Aorta (tissue), 5 donors: ENCODE measurements at places on chromosomes 5 and 9. TPM values are rescaled to one million over a fixed set of nuclear protein-coding genes. Genes with fewer than 3 reads are reported as not detected.

GRCh38 chr9:3939820-3940219 lies 360.0 kb downstream of the GLIS3 start:
- no peak for DNase-seq
- no peaks in the 10 kb centered on the region for H3K4me1 ChIP-seq
- no peak overlapping the region for H3K4me3 ChIP-seq

DNA sequence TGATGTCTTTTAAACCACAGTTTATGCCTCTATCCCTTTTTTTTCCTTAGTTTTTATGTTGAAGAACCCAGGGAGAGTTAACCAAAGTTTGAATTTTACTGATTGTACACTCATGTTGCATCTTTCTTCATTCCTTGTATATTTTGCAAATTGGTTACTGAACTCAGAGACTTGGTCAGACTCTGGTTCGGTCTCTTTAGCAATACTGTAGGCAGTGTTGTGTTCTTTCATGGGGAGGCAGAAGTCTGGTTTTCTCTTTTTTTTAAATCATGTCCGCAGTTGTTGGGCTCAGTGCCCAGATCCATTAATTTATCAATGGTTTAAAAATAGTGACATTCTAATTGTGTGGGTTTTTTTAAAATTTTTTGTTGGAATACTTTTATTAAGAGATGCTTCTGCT lies 23.4 kb downstream of the UBE2R2 start:
- no peak overlapping the region for H3K4me3 ChIP-seq
- no peak for DNase-seq
- no peaks in the 10 kb centered on the region for H3K27me3 ChIP-seq
- no peak overlapping the region for H3K27ac ChIP-seq

- no peak overlapping the region for H3K4me3 ChIP-seq
- no peak for DNase-seq
- H3K4me1 ChIP-seq: no peaks in the 10 kb centered on the region
Measured at GRCh38 chr5:155434681-155435080, 421.1 kb downstream of the KIF4B start.

- DNase-seq: peak; percentile 68
- no peak overlapping the region for H3K27ac ChIP-seq
- H3K4me3 ChIP-seq: no peak overlapping the region
- no peaks in the 10 kb centered on the region for H3K27me3 ChIP-seq
Measured at GRCh38 chr9:134652291-134653225, 11.0 kb downstream of the COL5A1 start.

- DNase-seq: no peak
- no peaks in the 10 kb centered on the region for H3K4me1 ChIP-seq
- H3K4me3 ChIP-seq: no peak overlapping the region
- H3K27me3 ChIP-seq: no peaks in the 10 kb centered on the region
- H3K36me3 ChIP-seq: no peaks in the 10 kb centered on the region
- H3K27ac ChIP-seq: no peak overlapping the region
Measured at GRCh38 chr5:63959177-63959982, 2.9 kb downstream of the HTR1A start.

- peak overlapping the region; percentile 29 for H3K4me3 ChIP-seq
- peaks cover 3% of the 10 kb centered on the region for H3K4me1 ChIP-seq
- no peak overlapping the region for H3K27ac ChIP-seq
- H3K27me3 ChIP-seq: no peaks in the 10 kb centered on the region
- H3K36me3 ChIP-seq: no peaks in the 10 kb centered on the region
- DNase-seq: no peak
Measured at GRCh38 chr9:37904445-37905130, 661 bp upstream of the SLC25A51 start.

- peak overlapping the region; percentile 93 for H3K27ac ChIP-seq
- DNase-seq: peak; percentile 94
- no peaks in the 10 kb centered on the region for H3K36me3 ChIP-seq
- H3K27me3 ChIP-seq: no peaks in the 10 kb centered on the region
Measured at GRCh38 chr9:127185931-127186781, 63.7 kb upstream of the ANGPTL2 start.

- H3K36me3 ChIP-seq: no peaks in the 10 kb centered on the region
- H3K27me3 ChIP-seq: no peaks in the 10 kb centered on the region
- no peaks in the 10 kb centered on the region for H3K4me1 ChIP-seq
- no peak overlapping the region for H3K4me3 ChIP-seq
- DNase-seq: peak; percentile 41
Measured at GRCh38 chr9:134054891-134055811, 12.7 kb downstream of the BRD3 start.

DNA sequence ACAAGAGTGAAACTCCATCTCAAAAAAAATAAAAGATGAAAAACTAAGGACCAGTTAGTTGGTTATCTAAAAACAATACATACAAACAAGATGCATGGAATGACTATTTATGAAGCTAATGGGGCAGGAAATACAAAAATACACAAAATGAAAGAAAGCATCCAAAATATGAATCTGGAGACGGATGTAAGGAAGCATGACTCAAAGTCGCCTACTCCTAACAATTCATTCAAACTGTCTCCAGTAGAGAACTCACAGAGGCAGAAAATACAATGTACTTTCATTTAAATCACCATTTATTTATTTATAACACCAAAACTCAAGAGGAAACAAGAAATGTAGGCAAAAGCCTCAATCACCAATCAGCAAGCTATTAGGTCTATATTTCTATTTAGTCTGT lies 68.4 kb downstream of the SCAI start:
- DNase-seq: no peak
- H3K4me3 ChIP-seq: no peak overlapping the region
- no peaks in the 10 kb centered on the region for H3K27me3 ChIP-seq
- no peaks in the 10 kb centered on the region for H3K4me1 ChIP-seq
- H3K36me3 ChIP-seq: no peaks in the 10 kb centered on the region
- H3K27ac ChIP-seq: no peak overlapping the region

DNA sequence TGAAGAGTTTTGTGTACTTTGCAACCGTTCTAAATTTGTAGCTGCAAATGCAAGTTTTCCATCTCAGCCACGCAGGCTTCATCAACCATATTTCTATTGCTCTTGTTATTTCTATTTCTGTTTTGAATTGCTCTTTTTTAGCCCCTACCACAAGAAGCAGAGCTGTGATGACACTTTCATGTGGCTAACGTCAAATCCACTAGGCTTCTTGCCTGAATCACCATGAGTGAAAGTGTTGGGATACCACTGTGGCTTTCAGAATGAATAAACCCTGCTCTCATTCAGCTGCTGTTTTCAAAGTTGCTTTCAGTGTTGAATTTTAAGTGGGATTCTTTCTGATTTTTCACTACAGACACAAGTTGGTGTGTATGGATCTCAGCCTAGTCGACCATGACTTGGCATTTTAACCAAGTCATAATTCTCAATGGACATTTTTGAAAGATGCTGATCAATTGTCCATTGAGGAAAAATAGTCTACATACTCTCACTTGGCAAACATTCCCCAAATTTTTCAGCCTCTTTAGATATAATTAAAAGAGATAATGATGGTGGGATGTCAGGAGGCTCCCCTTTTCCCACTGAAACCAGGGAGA lies 41.0 kb upstream of the MTAP start:
- H3K27me3 ChIP-seq: no peaks in the 10 kb centered on the region
- no peaks in the 10 kb centered on the region for H3K4me1 ChIP-seq
- DNase-seq: no peak

GRCh38 chr9:93295031-93295430 lies 111.1 kb downstream of the WNK2 start:
- H3K27me3 ChIP-seq: no peaks in the 10 kb centered on the region
- no peak overlapping the region for H3K4me3 ChIP-seq
- H3K4me1 ChIP-seq: no peaks in the 10 kb centered on the region
- H3K27ac ChIP-seq: no peak overlapping the region

GRCh38 chr9:125376261-125377226 lies 114.9 kb downstream of the GAPVD1 start:
- no peaks in the 10 kb centered on the region for H3K36me3 ChIP-seq
- H3K27me3 ChIP-seq: no peaks in the 10 kb centered on the region
- DNase-seq: no peak
- no peak overlapping the region for H3K4me3 ChIP-seq

- no peak overlapping the region for H3K4me3 ChIP-seq
- no peaks in the 10 kb centered on the region for H3K4me1 ChIP-seq
- DNase-seq: peak; percentile 80
- H3K27ac ChIP-seq: peak overlapping the region; percentile 86
- no peaks in the 10 kb centered on the region for H3K27me3 ChIP-seq
- H3K36me3 ChIP-seq: no peaks in the 10 kb centered on the region
Measured at GRCh38 chr5:10724781-10725507, 36.1 kb downstream of the DAP start.

GRCh38 chr9:6777213-6777902 lies 19.6 kb downstream of the KDM4C start:
- DNase-seq: no peak
- H3K4me1 ChIP-seq: no peaks in the 10 kb centered on the region
- no peak overlapping the region for H3K4me3 ChIP-seq
- no peaks in the 10 kb centered on the region for H3K36me3 ChIP-seq

- H3K4me1 ChIP-seq: no peaks in the 10 kb centered on the region
- no peaks in the 10 kb centered on the region for H3K27me3 ChIP-seq
- peak; percentile 82 for DNase-seq
- no peak overlapping the region for H3K27ac ChIP-seq
Measured at GRCh38 chr5:55146543-55147151, 13.3 kb upstream of the GPX8 start.

- no peak for DNase-seq
- H3K4me3 ChIP-seq: no peak overlapping the region
- peaks cover 4% of the 10 kb centered on the region for H3K4me1 ChIP-seq
- no peaks in the 10 kb centered on the region for H3K36me3 ChIP-seq
Measured at GRCh38 chr5:107393851-107394250, 276.9 kb downstream of the EFNA5 start.

- no peak overlapping the region for H3K4me3 ChIP-seq
- no peak overlapping the region for H3K27ac ChIP-seq
- H3K4me1 ChIP-seq: peaks cover 3% of the 10 kb centered on the region
- DNase-seq: no peak
Measured at GRCh38 chr5:157819502-157820115, 39.3 kb downstream of the CLINT1 start.

DNA sequence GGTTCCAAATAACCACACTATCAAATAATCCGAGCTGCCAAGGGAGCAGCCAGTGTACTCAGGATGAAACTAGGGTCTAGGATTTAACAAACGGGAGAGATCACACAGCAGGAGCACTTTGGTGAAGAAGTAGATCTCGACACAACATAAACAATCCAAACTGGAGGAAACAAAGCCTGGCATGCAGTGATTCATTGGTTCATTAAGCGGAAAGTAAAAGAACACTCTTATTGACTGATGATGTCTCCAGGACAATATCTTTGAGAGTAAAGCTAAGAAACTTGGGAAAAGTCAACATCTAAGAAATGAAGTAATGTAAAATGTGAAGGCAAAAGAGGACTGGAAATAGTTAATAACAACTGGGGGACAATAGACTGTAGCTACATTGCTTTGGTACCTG lies 1478.3 kb upstream of the CDH9 start:
- H3K4me1 ChIP-seq: no peaks in the 10 kb centered on the region
- no peak overlapping the region for H3K4me3 ChIP-seq
- H3K36me3 ChIP-seq: no peaks in the 10 kb centered on the region
- no peak for DNase-seq

DNA sequence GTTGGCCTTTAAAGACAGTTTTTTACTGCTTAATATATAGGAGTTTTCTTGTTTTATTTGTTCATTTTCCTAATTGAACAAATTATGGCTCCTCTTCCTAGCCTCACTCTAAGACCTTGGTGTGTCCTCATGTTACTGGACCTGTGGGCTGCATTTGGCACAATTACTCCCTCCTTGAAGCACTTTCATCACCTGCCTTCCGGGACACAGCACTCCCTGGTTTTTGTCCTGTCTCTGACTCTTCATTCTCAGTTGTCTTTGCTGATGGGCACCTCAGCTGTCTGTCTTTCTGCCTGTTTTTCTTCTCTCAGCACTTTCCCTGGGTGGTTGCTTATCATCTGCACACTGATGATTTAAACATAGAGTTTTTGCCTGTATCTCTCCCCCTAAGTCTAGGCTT lies 13.6 kb downstream of the GTF3C4 start:
- no peaks in the 10 kb centered on the region for H3K27me3 ChIP-seq
- no peaks in the 10 kb centered on the region for H3K4me1 ChIP-seq
- peaks cover 10% of the 10 kb centered on the region for H3K36me3 ChIP-seq
- H3K27ac ChIP-seq: no peak overlapping the region

DNA sequence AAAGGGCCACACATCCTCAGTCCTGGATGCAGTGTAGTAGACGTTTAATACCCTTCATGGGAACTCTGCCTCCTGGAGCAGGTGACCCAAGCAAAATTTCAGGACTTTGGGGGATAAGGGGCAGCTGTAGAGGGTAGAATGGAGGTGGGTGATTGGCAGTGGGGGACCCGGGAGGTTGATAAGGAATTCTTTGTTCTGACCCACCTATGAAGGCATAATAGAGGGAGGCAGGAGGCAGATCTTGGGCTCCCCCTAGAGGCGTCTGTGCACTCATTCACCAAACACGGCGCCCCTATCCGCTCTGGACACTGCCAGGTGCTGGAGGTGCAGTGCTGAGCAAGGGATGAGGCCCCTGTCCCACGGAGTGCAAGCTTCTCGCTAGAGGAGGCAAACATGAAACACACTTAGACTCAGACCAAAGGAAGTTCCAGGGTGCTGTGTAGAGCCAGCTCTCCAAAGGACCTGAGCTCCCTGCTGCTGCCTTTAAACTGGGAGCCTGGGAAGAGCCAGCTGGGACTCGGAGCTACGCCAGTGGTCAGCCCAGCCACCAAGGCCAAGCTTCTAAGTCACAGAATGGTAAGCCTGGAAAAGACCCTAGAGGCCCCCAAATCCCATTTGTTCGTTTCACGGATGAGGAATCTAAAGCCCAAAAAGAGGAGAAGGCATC lies 7.7 kb downstream of the IL17B start:
- no peak overlapping the region for H3K4me3 ChIP-seq
- H3K27ac ChIP-seq: peak overlapping the region; percentile 79
- no peak for DNase-seq

DNA sequence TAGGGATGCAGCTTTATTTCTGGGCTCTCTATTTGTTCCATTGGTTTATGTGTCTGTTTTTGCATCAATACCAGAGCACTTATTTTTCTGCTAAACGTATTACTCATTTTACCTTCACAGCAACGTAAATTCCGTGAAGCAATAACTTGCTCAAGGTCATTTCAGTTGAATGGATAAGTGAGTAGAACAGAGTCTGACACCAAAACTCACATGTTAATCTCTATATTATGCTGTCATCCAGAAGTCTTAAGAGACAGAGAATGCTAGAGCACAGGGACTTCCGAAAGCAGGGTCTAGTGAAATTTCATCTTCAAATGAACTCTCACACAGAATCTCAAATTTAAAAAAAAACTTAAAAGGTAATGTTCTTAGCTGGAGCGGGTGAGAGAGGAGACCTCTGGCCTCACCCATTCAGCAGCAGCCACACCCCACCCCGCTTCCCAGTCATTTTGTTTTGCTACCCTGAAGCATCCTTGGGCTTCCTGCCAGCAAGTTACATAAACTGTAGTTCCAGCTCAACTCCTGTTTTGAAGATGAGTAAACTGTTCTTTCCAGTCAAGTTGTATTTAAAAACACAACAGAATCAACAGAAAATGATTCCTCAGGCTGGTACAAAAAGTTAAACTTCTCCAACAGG lies 69.3 kb downstream of the TRIM36 start:
- no peaks in the 10 kb centered on the region for H3K27me3 ChIP-seq
- no peak overlapping the region for H3K27ac ChIP-seq
- H3K4me1 ChIP-seq: no peaks in the 10 kb centered on the region
- H3K4me3 ChIP-seq: no peak overlapping the region
- H3K36me3 ChIP-seq: no peaks in the 10 kb centered on the region
- no peak for DNase-seq

The OR1Q1 gene
- total RNA-seq: not detected

The CDC20B gene
- total RNA-seq: not detected

The AOPEP gene
- total RNA-seq: 299 TPM

The ZNF618 gene
- total RNA-seq: 15.4 TPM

The PCDHA5 gene
- total RNA-seq: 0.26 TPM

The ANKRD18A gene
- total RNA-seq: 0.18 TPM

The GPBP1 gene
- total RNA-seq: 79.0 TPM

The SPATA31C2 gene
- total RNA-seq: not detected

The SPINK4 gene
- total RNA-seq: not detected

The SLC36A2 gene
- not detected for total RNA-seq

The CCDC112 gene
- total RNA-seq: 7.3 TPM

The NUDT2 gene
- 17.1 TPM for total RNA-seq

The GRIN1 gene
- total RNA-seq: not detected

The PLPPR1 gene
- total RNA-seq: not detected

The SPAAR gene
- 4.0 TPM for total RNA-seq
